ENCODE measurements at places on chromosomes 11 and 22. TPM values are rescaled to one million over a fixed set of nuclear protein-coding genes. Genes with fewer than 3 reads are reported as not detected.

NCR3LG1 gene
- 5.6 TPM for total RNA-seq

DNA sequence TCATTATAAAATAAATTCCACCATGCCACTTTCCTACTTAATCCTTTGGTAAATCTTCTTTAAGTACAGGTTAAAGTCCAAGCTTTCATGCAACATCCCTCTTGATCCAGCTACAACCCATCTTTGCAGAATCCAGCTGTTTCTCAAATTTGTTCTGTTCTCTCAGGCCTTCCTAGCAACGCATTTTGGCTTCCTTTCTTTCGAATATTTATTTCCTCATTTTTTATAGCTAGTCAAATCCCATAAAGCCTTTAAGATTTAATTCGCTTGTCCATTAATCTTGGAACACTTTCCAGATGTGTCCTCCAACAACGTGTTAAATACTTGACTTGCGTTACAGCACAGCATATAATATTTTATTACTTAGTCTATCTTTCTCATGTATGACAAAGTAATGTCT lies 600.1 kb upstream of the CHORDC1 start:
- DNase-seq: no peak

GRCh38 chr22:25736378-25737011 lies 5.5 kb upstream of the MYO18B start:
- DNase-seq: no peak

GRCh38 chr11:13899603-13900002 lies 62.9 kb upstream of the SPON1 start:
- no peak for DNase-seq

GRCh38 chr11:35043936-35044335 lies 95.0 kb upstream of the CD44 start:
- DNase-seq: no peak

DNA sequence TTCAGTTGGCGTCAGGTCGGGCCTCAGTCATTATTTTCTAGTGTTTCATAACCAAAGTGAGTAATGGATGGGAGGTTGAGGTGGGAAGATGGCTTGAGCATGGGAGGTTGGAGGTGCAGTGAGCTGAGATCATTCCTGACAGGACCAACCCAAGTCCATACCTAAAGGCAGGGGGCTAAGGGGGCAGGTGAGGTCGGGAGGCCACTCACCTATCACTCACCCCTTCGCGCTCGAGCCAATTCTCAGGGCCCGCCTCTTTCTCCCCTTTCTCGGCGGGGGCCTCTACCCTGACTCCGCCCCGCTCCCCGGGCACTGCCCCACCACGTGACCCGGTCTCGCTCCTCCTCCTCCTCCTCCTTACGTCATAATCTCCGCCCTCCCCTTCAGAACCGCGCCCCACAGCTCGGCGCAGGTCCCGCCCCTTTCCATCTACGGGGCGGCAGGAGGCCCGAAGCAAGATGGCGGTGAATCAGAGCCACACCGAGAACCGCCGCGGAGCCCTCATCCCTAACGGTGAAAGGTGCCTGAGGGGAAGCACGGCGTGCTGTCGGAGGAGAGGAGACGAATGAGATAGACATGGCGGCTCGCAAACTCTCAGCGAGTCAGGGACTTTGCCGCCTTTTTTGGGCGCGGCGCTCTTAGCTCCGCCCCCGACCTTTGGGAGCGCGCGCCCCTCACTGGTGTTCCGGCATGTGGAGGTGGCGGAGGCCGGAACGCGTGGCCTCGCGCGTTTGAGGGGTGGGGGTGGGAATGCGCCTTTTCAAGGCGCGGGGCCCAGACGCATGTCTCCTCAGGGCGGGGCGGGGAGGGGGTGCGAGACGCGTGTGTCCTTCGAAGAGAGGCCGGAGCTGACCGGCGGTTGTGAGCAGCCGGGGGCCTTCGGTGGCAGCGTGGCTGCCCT lies at the start of gene WBP2NL:
Gene WBP2NL (plus strand): TSS at position 428 of the 901 bp plus-strand sequence. CDS start 31 bp downstream, at position 459.
- DNase-seq: peak; percentile 92

GRCh38 chr11:22244986-22245592 lies 52.2 kb downstream of the ANO5 start:
- DNase-seq: no peak

DNA sequence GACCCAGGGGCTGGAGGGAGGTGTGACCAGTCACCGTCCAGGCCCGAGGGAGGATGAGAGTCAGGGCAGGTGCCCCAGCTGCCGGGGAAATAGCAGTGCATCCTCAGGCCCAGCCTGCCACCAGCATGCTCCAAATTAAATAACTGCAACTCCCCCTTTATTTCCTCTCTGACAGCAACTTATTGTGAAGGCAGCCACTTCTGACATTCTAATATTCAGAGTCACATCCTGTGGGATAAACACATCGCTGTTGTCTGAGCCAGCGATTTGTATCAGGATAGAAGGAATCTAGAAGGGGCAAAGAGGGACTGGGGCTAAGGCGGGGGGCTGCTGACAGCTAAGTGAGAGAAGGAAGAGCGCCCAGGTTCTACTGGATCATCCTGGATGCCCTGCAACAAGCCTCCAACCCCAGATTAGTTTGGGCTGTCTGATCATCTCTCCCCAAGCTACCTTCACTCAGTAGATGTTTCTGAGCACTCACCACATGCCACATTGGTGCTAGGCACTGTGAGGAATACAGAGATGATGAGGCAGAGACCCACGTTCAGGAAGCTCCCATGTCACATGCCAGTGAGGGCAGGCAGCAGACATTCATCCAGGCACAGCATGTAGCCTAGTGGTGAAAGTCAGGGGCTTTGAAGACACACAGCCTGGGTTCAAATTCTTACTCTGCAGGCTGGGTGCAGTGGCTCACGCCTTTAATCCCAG lies 214.1 kb downstream of the BUD13 start:
- no peak for DNase-seq

GRCh38 chr11:12762696-12763324 lies 88.6 kb downstream of the TEAD1 start:
- no peak for DNase-seq

DNA sequence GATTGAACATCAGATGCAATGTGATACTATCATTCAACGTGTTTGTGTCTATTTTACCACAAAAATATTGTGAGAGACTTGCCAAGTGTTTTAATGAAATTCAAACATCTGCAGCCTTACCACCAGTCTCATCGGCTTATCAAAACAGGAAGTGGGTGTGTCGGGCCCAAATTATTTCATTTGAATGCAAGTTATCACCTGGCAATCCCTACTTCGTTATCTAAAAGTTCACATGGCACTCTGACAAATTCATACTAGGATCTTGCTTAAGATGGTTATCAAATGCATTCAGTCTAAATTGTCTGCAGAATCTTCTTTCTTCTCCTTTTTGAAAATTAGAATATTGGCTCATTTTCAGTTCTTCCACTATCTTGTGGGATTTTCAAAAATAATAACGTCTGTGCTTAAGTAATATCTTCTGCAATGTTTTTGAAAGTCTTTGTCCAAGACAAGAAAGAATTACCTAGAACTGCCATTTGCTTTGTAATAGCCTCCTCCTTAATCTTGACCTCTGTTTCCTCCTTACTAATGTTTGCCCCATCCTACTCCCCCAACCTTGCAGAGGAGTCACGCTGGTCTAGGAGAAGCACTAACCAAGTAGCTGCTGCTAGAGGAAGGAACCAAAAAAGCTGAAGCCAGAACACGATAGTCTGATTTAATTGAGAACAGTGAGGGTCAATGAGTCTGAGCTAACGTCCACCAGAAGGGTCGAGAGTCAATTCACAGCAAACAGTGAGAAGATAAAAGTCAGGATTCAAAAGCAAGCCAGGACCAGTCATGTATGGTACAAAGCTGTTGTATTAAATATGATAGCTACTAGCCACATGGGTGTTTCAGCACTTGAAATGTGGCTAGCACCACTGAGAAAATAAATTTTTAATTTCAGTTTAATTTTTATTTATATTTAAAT lies 10.2 kb upstream of the BIRC3 start:
- no peak for DNase-seq

FAM83F gene
- total RNA-seq: 0.35 TPM

- DNase-seq: no peak
Measured at GRCh38 chr11:64089915-64090805, 54.4 kb downstream of the FLRT1 start.

APOL4 gene
- 14.3 TPM for total RNA-seq

PNPLA3 gene
- total RNA-seq: 3.7 TPM

TRIM48 gene
- not detected for total RNA-seq

CSRP3 gene
- total RNA-seq: not detected

DNA sequence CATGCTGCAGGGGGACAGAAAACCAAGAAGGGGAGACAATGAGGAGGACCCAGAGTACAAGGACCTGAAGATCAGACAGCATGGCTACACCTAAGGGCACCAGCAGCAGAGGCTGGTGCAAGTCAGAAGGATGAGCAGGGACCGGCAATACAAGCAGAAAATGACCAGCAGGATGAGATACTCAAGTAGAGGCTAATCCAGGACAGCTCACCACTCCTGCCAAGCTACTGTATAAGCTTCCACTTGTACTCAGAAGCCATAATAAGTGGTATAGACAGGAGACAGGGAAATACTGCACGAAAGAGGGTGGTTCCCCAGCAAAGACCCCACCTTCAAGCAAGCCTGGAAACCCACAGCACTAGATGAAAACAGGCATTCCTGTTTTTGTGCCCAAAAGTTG lies 138.7 kb upstream of the ZC3H12C start:
- no peak for DNase-seq

GRCh38 chr11:96472085-96472484 lies 82.3 kb downstream of the JRKL start:
- DNase-seq: no peak

DNA sequence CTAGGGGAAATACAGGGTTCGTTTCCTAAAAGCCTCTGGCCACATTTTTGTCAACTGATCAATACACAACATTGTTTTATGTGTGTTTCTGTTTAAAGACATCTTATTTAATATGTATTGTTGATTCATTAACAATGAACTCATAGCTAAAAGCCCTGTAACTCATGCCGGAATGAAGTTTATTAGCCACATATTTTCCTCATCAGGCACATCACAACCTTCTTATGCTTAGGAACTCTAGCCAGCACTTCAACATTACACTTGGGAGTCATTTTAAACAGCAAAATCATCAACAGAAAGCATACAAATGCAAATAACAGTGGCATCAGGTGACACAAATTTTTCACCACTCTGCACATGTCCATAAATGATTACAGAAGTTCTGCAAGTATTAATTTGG lies 15.1 kb upstream of the BLID start:
- no peak for DNase-seq

GRCh38 chr22:42001706-42002105 lies 3.1 kb downstream of the WBP2NL start:
- peak; percentile 51 for DNase-seq

- peak; percentile 71 for DNase-seq
Measured at GRCh38 chr11:123653827-123654565, 428 bp downstream of the SCN3B start.

NRXN2 gene
- 0.72 TPM for total RNA-seq

- no peak for DNase-seq
Measured at GRCh38 chr11:29153078-29153477, 863.8 kb downstream of the KCNA4 start.

DNA sequence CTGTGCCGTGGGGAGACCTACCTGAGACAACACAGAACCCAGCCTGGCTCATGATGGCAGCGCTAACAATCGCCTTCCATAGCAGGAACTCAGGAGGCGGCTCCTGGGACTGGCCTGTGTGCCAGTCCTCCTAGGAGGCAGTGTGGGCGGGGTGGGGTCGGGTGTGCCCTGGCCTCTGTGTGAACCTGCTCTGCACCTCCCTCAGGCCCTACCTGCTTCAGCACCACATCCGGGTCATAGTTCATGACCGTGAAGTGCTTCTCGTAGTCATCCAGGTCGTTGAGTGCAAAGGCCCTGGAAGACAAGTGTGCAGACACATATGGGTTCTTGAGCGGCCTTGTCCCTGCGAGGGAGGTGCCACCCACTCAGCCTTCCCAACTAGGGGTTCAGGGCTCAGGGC lies 15.3 kb downstream of the TTLL12 start:
- DNase-seq: no peak

FOLR3 gene
- 29.0 TPM for total RNA-seq

UPK3A gene
- not detected for total RNA-seq

GRCh38 chr11:8776209-8776608 lies 93.6 kb downstream of the RPL27A start:
- no peak for DNase-seq

- peak; percentile 56 for DNase-seq
Measured at GRCh38 chr11:16226245-16226644, 130.1 kb downstream of the SOX6 start.

GRCh38 chr11:100991541-100991940 lies 138.1 kb downstream of the PGR start:
- DNase-seq: no peak

GRCh38 chr11:72828692-72829101 lies 14.5 kb downstream of the ATG16L2 start:
- no peak for DNase-seq

E2F8 gene
- total RNA-seq: 0.38 TPM

GRCh38 chr11:10495464-10495786 lies 40.4 kb downstream of the AMPD3 start:
- no peak for DNase-seq

SLC22A6 gene
- total RNA-seq: not detected

DNA sequence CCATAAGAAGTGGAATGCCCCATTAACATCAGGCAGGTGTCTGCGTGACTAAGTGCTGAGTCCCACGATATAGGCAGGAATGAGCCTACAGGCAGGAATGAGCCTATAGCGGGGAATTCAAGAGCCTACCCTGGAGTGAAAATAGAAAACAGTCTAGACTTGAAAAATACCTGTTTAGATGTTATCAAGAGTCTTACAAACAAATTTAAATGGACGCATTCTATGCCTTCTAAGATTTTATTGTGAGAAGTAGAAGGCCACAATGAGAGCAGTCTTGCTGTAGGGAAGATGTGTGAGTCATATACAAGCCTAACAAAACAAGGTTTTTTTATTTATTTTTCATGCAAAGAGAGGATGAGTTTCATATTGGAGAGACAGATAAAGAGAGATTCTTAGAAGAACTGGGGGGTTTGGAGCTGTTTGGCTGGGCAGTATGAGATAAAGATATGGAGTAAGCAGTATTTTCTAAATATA lies 200.8 kb upstream of the ZC3H12C start:
- DNase-seq: no peak

DNA sequence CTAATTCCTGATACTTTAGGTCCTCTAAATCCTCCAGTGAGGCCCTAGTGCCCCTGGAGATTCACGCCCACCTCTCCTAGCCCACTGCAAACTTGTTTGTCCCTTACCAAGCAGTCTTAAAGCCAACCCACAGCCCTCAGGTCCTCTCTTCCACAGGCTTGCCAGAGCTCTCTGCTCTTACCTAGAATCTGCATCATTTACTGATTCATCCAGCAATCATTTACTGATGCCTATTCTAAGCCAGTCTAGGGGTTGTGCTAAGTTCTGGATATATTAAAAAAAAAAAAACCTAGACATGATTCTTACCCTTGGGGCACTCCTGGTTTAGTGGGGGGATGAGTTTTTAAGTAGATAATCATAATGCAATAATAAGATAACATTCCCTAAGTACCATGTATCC lies 43.0 kb upstream of the PLET1 start:
- DNase-seq: no peak

GRCh38 chr11:134441281-134441680 lies 29.2 kb upstream of the B3GAT1 start:
- no peak for DNase-seq

FAM181B gene
- total RNA-seq: 0.12 TPM

All from upper lobe of right lung (tissue), 1 donor.